Mesothelial cell of epicardium (in vitro differentiated cells): ENCODE measurements at places on chromosomes 2 and 18.

DNA sequence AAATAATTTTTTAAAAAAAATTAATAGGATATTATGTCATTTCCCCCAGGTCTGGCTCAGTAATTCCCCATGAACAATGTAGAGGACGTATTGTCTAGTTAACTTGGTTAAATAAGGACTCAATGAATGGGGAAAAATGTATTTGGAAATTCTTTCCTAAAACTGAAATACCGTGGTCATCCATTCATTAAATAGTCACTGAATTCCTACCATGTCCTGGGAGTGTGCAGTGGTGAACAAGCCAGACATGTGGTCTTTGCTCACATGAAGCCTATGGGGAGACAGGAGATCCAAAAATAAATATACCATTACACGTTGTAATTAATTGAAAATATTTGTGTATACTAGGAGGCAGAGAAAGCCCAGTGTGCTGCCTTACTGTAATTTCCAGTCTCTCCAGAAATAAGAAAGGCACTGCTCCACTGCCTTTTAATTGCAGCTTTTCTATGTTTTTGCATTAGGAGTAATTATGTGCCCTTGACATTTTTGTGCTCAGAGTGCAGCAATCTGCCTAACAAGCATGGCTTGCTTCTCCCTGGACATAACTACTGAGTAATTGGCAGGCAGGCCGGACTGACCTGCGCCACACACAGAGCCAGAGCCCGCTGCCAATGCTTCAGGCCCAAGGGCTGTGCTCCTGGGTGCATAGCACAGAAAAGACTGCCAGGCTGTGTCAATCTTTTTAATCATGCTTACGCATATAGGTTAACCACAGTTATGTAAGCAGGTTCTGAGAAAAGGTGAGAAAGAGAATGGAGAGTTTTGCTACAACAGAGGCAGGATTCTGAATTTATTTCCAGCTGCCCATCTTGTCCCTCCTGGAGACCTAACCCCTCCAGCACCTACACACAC lies 22.2 kb upstream of the TTC39C start:
- no peak for DNase-seq
- H3K4me1 ChIP-seq = peaks cover 10% of the 10 kb centered on the region

- no peaks in the 10 kb centered on the region for H3K27me3 ChIP-seq
- H3K4me1 ChIP-seq = peaks cover 23% of the 10 kb centered on the region
- no peak overlapping the region for H3K27ac ChIP-seq
- DNase-seq = no peak
Observed at GRCh38 chr2:135874777-135875365, 1.4 kb downstream of the MCM6 start.

- H3K36me3 ChIP-seq = peaks cover 39% of the 10 kb centered on the region
- H3K4me3 ChIP-seq = no peak overlapping the region
- H3K27me3 ChIP-seq = no peaks in the 10 kb centered on the region
- no peak overlapping the region for H3K27ac ChIP-seq
Observed at GRCh38 chr2:173238831-173239230, 115.8 kb upstream of the CDCA7 start.

DNA sequence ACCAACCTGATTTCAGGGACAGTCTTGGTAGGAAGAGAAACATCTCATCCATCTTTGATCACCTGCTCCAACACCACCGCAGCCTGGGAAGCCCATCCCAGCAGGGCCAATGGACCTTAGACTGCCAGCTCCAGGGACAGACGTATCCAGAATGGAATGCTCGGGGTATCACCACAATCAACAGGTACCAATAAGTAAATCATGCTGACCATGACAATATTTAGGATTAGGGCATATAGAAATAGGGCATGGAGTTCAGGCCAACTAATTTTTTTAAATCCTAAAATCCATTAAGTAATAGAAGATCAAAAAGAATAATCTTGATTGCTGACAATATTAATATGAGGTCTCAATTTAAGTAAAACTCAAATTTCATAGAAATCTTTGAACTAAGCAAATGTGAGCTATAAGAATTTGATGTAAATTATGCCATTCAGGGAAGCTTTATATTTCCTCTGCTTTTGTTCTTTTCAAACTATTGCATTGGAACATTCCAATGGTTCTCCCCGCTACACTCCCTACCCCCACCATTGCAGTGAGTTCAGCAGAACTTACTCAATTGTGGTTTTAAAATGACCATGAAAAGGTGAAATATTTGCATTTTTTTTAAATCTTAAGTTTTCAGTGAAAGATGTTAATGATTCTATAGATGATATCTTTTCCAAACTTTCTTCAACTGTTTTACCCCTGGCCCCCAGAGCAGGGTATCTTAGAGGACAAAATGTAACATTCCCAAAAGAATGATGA lies 138.6 kb downstream of the DNER start:
- no peaks in the 10 kb centered on the region for H3K36me3 ChIP-seq
- no peaks in the 10 kb centered on the region for H3K4me1 ChIP-seq
- no peak for DNase-seq
- H3K27ac ChIP-seq = no peak overlapping the region
- peaks cover 39% of the 10 kb centered on the region for H3K27me3 ChIP-seq

DNA sequence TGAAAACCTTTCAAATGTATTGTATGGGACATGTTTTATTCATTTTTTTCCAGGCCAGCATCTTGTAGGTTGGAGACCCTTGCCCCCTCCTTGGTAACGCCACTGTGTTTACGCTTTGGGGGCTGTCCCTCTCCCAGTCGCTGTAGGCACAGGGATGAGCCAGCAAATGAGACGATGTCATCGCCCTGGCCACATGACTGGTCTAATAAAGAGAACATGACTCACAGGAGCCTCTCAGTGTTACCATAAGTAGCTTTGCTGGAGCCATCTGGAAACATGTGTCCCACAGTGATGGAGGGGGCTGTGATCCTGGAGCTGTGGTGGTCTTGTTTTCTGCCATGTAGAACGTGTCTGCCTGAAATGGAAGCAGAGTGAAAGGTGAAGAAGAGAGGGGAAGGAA lies 78.9 kb downstream of the CD8B2 start:
- no peak overlapping the region for H3K4me3 ChIP-seq
- H3K4me1 ChIP-seq = peaks cover 41% of the 10 kb centered on the region
- no peak for DNase-seq
- no peaks in the 10 kb centered on the region for H3K36me3 ChIP-seq
- peak overlapping the region; percentile 25 for H3K27ac ChIP-seq
- H3K27me3 ChIP-seq = peaks cover under 1% of the 10 kb centered on the region

- H3K27me3 ChIP-seq = no peaks in the 10 kb centered on the region
- H3K27ac ChIP-seq = no peak overlapping the region
- DNase-seq = no peak
- H3K4me3 ChIP-seq = no peak overlapping the region
- H3K36me3 ChIP-seq = peaks cover 4% of the 10 kb centered on the region
Observed at GRCh38 chr2:120833127-120833675, 97.5 kb downstream of the GLI2 start.

DNA sequence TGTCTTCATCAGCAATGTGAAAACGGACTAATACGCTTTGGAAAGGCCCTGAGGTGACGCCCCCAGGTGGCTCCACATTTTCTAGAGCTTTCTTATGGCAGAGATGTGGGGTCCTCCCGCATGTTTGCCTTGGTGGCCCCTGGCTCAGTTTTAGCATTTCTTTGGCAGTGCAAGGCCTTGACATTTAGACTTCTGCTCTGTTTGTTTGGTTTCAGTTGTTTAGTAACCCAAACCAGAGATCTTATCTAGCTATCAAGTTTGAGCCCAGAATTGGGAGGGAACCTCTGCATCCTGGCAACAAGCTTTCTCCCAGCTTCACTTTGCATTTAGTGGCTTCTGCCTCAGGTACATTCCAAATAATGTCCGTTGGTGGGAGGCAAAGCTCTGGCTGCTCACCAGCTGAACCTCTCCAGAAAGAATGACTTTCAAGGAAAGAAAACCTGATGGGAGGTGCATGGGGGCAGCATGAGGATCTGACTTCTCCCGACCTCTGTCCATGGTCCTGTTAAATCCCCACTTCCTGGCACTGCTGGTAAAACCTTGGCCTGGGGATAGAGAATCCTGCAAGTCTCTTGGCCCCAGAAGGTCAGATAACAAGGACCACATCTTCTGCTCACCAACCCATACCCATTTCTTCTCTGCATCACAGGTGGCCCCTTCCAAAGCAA lies 12.0 kb upstream of the MBP start:
- no peaks in the 10 kb centered on the region for H3K4me1 ChIP-seq
- H3K36me3 ChIP-seq = peaks cover 6% of the 10 kb centered on the region
- H3K27me3 ChIP-seq = peaks cover 4% of the 10 kb centered on the region
- no peak overlapping the region for H3K4me3 ChIP-seq

- DNase-seq = no peak
- H3K36me3 ChIP-seq = no peaks in the 10 kb centered on the region
- no peak overlapping the region for H3K4me3 ChIP-seq
Observed at GRCh38 chr2:56333812-56334485, 150.2 kb downstream of the CCDC85A start.

- H3K27ac ChIP-seq = peak overlapping the region; percentile 91
- peaks cover 38% of the 10 kb centered on the region for H3K4me1 ChIP-seq
- H3K27me3 ChIP-seq = no peaks in the 10 kb centered on the region
Observed at GRCh38 chr2:105388971-105389381, 9.9 kb downstream of the FHL2 start.

GRCh38 chr2:138607746-138608145 lies 106.2 kb downstream of the SPOPL start:
- H3K36me3 ChIP-seq = no peaks in the 10 kb centered on the region
- DNase-seq = no peak
- H3K27me3 ChIP-seq = no peaks in the 10 kb centered on the region
- H3K27ac ChIP-seq = no peak overlapping the region
- H3K4me3 ChIP-seq = no peak overlapping the region
- no peaks in the 10 kb centered on the region for H3K4me1 ChIP-seq

- no peak overlapping the region for H3K4me3 ChIP-seq
- peaks cover 2% of the 10 kb centered on the region for H3K36me3 ChIP-seq
Observed at GRCh38 chr2:101717071-101717845, 19.8 kb downstream of the MAP4K4 start.

DNA sequence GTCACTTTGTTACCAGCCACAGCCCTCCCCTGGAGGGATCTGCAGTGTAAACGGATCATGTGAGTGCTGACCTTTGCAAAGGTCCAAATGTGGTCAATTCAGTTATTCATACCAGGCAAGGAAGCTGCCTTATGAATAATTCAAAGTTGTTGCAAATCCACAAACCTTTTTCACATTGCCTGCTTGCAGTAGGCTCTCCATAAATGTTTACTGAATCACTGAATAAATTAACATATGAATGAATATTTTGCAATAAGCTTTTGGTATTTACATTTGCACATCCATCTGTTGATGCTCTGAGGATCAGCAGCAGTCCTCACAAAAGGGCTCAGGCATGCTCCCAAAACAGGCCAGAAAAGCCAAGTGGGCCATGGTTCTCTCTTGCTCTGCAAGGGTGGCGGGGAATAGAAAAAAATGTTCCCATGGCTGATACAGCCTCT lies 156.8 kb downstream of the VAPA start:
- no peak overlapping the region for H3K4me3 ChIP-seq
- no peaks in the 10 kb centered on the region for H3K27me3 ChIP-seq
- DNase-seq = no peak
- H3K36me3 ChIP-seq = no peaks in the 10 kb centered on the region
- no peak overlapping the region for H3K27ac ChIP-seq
- H3K4me1 ChIP-seq = peaks cover 31% of the 10 kb centered on the region

DNA sequence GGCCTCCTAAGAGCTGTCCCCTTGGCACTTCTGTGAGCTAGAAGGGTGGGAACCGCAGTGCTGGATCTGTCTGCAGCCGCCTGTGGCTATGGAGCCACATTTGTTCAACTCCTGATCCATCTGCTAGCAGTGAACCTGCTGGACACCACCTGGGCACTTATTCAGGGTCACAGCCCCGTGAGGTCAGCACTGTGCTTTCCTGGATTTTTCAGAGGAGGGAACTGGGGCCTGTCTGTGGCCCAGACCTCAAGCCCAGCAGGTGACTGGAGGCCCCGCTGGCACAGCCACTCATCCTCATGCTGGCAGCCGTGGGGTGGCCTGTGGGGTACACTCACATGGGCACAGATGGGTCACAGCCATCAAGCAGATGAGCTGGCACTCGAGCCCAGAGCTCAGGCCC lies 155.3 kb downstream of the TFCP2L1 start:
- no peak overlapping the region for H3K4me3 ChIP-seq
- no peaks in the 10 kb centered on the region for H3K36me3 ChIP-seq
- no peak overlapping the region for H3K27ac ChIP-seq
- no peak for DNase-seq
- peaks cover 17% of the 10 kb centered on the region for H3K27me3 ChIP-seq

DNA sequence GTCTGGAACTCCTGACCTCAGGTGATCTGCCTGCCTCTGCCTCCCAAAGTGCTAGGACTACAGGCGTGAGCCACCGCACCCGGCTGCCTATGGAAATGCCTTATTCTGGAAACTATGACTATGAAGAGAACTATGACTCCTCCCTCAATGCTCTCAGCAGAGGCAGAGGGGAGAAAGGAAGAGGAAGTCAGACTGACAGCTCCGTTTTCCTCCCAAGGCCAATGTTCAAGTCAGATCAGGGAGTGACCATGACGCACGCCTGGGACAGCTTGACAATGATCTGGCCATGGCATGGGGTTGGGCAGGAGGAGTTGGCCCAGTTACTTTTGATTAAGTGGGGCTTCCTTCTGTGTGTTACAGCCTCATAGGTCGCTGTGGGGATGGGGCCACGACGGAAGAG lies 44.3 kb upstream of the MRPL33 start:
- H3K27me3 ChIP-seq = no peaks in the 10 kb centered on the region
- no peaks in the 10 kb centered on the region for H3K36me3 ChIP-seq
- H3K27ac ChIP-seq = no peak overlapping the region
- no peak overlapping the region for H3K4me3 ChIP-seq
- H3K4me1 ChIP-seq = peaks cover 18% of the 10 kb centered on the region

DNA sequence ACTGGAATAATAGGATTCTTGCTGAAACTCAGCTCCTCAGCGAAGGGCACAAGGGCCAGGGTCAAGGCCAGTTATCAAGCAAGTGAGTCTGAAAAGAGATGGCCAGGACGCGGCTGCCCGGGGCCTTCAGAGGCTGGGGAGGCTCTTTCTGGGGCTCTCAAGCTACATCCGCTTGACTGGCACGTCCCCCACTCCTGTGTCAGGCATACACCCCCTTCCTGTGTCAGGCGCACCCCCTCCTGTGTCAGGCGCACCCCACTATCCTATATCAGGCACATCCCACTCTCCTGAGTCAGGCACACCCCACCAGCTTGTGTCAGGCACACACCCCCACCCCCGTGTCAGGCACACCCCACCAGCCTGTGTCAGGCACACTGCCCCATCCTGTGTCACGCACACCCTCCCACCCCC lies 91.8 kb downstream of the TPO start:
- no peak overlapping the region for H3K4me3 ChIP-seq
- no peak overlapping the region for H3K27ac ChIP-seq
- DNase-seq = no peak
- peaks cover 24% of the 10 kb centered on the region for H3K27me3 ChIP-seq
- H3K36me3 ChIP-seq = no peaks in the 10 kb centered on the region
- H3K4me1 ChIP-seq = no peaks in the 10 kb centered on the region

- H3K27me3 ChIP-seq = no peaks in the 10 kb centered on the region
- DNase-seq = no peak
- no peaks in the 10 kb centered on the region for H3K36me3 ChIP-seq
- H3K4me1 ChIP-seq = peaks cover 42% of the 10 kb centered on the region
- H3K27ac ChIP-seq = peak overlapping the region; percentile 3
Observed at GRCh38 chr2:194343167-194343566, 1313.9 kb upstream of the SLC39A10 start.

- H3K27me3 ChIP-seq = no peaks in the 10 kb centered on the region
- peaks cover 53% of the 10 kb centered on the region for H3K36me3 ChIP-seq
- no peak overlapping the region for H3K4me3 ChIP-seq
- no peak for DNase-seq
- peaks cover 2% of the 10 kb centered on the region for H3K4me1 ChIP-seq
Observed at GRCh38 chr2:159199761-159200465, 86.6 kb downstream of the WDSUB1 start.

- peaks cover 55% of the 10 kb centered on the region for H3K4me1 ChIP-seq
- no peaks in the 10 kb centered on the region for H3K27me3 ChIP-seq
- H3K4me3 ChIP-seq = no peak overlapping the region
- H3K36me3 ChIP-seq = no peaks in the 10 kb centered on the region
- H3K27ac ChIP-seq = no peak overlapping the region
- DNase-seq = no peak
Observed at GRCh38 chr2:54589340-54590215, 133.5 kb downstream of the SPTBN1 start.
